ENCODE measurements at places on chromosomes 5 and 9.

GRCh38 chr5:178201927-178202235 is 2.5 kb upstream of the HNRNPAB start:
- DNase-seq = no peak

DNA sequence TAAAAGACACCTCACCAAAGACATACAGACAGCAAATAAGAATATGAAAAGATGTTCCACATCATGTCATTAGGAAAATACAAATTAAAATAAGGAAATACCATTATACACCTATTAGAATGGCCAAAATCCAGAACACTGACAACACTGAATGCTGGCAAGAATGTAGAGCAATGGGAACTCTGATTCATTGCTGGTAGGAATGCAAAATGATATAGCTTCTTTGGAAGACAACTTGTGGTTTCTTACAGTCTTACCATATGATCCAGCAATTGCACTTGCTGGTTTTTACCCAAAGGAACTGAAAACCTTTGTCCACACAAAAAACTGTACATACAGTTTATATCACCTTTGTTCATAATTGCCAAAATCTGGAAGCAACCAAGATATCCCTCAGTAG is 6.5 kb downstream of the TMEM161B start:
- DNase-seq = no peak

GRCh38 chr5:104541141-104541785 is 978.7 kb upstream of the NUDT12 start:
- no peak for DNase-seq

DNA sequence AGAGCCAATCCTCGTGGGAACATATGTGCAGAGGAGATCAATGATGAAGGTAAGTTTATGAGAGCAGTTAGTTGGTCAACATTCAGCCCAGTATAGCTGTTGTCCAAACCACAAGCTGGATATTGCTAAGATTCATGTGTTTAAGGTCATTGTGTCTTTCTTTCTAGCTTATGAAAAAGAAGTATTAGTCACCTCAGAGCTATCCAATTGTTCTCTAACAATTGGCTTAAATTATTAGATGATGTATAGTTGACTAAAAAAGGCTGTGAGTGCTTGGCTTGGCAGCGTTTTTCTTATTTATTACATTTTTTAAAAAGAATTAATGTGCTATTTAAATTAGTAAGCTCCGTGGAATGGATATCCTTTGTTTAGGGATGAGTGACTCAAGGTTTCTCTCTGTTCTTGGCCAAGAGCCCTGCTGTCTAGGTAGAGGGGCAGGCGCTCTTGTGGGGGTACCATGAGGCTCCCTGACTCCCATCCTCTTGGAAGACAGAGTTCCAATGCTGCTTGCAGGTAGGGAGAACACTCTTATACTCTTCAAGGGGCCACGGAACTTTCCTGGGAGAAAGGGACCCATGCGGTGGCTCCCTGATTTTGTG is 487.4 kb downstream of the IRX1 start:
- DNase-seq = no peak

GRCh38 chr5:73969195-73970036 is 343.4 kb downstream of the ARHGEF28 start:
- no peak for DNase-seq

DNA sequence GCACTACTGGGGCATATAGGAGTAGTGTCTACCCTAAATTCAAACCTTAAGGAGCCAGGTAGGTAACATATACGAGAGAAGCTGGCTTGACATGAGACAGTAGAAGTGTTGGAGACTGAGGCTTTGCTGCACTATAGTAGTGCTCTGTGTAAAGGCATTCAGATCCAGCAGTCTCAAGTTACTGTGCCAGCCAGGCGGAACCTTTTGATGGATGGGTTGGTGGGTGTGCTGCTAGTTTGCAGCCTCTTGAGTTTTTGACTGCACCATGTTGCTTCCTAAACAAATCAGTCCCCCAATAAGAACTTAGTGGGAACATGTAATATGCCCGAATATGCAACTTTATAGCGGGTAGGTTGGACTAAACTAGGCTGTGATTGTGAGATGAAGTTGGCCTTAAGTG is 1.5 kb downstream of the CLTA start:
- DNase-seq = peak; percentile 63

GRCh38 chr5:43208658-43209057 is 16.6 kb downstream of the NIM1K start:
- no peak for DNase-seq

GRCh38 chr9:96394832-96395496 is 11.5 kb upstream of the SLC35D2 start:
- no peak for DNase-seq

DNA sequence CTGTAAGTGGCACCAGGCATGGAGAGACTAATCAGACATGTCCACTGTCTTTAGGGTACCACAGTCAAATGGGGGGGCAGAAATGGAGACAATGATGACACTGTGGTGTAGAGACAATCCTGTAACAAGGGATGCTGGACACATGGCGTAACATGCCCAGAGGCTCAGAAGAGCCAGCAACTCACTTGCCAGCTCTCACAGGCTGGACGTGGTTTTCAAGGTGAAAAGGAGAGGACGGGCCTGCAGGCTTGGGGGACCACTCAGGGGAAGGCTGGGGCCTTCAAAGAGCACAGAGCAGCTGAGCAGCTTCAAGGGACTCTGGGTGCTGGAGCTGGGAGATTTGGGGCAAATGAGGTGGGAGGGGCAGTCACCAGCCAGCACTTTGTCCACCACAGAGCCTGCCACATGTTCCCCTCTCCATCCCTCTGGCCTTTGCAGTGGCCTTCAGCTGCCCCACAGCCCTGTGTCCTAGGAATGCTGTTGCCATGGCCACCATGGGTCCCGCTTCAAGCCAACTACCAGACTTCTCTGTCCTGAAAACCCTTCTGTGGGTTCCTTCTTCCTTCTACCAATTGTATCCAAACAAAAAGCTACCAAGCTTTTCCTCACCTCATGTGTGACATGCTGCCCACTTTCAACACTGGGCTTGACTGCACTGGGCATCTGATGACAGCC is 140.4 kb downstream of the GABBR2 start:
- no peak for DNase-seq

DNA sequence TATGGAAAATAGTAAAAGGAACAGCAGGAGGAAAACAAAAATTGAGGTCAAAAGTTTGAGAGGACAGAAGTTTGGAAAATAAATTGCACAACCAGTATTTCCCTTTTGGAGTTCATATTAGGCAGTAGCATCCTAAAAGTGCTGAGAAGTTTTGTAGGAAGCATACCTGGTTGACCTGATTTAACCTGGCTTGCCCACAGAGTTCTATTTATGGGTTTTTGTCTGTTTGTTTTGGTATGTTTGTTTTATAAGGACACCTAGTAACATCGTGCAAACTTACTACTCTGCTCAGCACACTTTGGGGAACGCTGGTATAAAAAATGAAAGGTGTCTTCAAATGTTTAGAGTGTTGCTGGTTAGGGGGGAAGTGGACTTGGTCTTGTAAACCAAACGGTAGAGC is 15.1 kb downstream of the ADRB2 start:
- no peak for DNase-seq

GRCh38 chr5:153404747-153405146 is 85.7 kb upstream of the GRIA1 start:
- DNase-seq = no peak

GRCh38 chr5:87775228-87775627 is 362.5 kb upstream of the CCNH start:
- DNase-seq = no peak

GRCh38 chr9:125233678-125234077 is 7.5 kb downstream of the HSPA5 start:
- DNase-seq = no peak

- no peak for DNase-seq
Observed at GRCh38 chr5:35926389-35927051, 11.9 kb downstream of the CAPSL start.

- no peak for DNase-seq
Observed at GRCh38 chr5:159883522-159883950, 32.7 kb upstream of the ADRA1B start.

DNA sequence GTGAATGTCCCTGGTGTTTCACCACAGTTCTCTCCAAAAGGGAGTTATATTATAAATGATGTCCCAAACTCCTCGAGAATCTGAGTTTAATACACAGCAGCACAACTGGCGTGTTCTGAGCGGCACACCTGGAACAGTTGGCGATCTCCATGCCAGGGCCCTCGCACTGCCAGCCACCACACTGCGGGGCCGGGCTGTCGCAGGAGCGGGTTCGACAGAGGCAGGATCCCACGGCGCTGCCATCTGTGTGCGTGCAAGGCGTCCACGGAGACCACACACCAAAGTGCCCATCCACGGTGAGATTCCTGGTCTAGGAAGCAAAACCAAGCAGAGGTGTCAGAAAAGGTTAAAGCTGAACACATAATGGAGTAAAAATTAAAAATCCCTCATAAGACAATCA is 423.3 kb downstream of the SEMA5A start:
- DNase-seq = no peak

- no peak for DNase-seq
Observed at GRCh38 chr5:158854260-158854783, 245.4 kb downstream of the EBF1 start.

- no peak for DNase-seq
Observed at GRCh38 chr5:172832383-172833315, 1.4 kb upstream of the ERGIC1 start.

DNA sequence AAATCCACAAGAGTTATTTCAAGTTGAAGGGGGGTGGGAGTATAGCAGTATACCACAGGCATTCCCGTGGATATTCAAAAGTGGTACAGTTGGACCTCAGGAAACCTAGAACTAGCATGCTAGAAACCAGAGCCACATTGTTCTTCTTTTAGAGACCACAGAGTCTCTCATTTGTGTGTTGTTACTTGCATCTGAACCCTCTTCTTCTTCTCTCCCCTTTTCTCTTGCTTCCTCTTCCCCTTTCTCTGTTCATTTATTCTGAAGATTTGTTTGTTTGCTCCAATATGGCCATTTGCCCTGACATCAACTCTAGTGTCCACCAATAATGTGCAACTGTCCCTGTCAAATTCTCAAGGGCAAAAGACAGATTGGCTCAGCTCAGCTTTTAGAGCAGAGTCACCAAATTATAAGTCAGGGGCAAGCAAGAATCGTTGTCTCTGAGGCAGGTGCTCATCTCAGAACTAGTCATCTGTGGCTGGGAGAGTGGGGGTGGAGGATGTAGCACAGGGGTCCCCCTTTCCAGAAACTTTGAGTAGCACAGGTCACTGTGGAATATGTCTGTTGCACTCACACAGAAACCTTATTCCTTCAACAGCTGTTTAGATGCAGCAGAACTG is 321.1 kb downstream of the ARRDC3 start:
- DNase-seq = no peak

GRCh38 chr9:130949188-130950038 is 10.4 kb upstream of the FIBCD1 start:
- no peak for DNase-seq

- DNase-seq = no peak
Observed at GRCh38 chr5:175749591-175749990, 91.7 kb downstream of the HRH2 start.

DNA sequence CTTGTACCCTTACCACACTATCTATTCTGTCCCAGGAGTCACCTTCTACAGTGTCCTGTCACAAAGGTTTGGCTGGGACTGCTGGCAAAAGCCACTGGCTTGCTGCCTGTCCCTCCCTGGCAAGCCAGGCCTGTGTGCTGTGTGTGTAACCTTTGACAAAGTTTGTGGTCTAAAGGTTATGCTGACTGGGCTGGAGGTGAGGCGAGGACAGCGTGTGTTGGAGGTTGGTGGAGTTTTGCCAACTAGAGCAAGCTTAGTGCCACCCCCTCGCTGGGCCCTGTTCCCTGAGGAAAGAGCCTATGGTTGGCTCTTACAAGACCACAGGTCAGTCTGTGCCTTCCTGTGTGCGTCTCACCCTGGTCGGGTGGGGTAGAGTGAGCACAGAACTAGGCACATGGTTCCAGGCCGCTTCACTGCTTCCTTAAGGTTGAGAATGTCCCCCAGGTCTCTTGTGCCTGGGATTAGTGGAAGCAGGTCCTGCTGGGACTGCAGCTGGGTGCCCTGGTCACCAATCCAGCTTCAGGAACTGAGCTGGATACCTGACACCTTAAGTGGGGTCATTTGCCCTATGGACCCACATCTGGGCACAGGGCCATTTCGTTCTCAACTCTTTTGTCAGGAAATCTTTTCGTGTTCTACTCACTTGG is 152.2 kb downstream of the GADD45G start:
- no peak for DNase-seq

DNA sequence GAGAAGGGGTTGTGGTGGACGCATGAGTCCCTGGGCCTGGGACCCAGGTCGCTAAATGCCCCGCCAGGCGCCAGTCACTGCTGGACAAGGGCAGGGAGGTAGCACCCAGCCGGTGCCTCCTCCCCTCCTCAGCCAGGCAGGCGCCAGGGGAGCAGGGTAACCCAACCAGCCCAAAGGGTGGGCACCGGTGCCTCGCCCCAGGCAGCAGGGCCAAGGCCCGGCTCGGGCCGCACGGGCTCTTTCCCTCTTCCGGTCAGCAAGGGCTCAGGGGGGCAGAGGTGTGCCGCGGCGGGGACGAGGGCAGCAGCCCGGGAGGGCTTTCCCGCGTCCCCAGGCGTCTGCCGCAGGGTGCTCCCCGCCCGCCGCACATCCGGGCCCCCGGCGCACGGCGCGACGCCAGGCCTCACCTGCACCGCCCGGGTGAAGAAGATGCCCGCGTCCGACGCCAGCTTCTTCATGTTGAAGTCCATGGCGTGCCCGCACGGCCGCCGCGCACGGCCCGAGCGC is 393 bp downstream of the SH3GLB2 start:
- no peak for DNase-seq

DNA sequence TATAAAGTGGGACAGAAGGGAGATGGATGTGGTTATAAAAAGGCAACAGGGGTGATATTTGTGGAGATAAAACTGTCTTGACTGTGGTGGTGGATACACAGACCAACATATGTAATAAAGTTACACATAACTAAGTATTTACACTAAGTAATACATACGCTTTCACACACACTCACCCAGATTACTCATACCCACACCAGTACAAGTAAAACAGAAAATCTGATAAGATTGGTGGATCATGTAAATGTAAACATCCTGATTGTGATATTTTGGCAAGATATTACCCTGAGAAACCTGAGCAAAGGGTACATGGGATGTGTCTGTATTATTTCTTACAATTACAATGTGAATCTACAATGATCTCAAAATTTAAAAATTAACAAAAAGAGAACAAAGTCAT is 53.3 kb upstream of the SLIT3 start:
- DNase-seq = no peak

DNA sequence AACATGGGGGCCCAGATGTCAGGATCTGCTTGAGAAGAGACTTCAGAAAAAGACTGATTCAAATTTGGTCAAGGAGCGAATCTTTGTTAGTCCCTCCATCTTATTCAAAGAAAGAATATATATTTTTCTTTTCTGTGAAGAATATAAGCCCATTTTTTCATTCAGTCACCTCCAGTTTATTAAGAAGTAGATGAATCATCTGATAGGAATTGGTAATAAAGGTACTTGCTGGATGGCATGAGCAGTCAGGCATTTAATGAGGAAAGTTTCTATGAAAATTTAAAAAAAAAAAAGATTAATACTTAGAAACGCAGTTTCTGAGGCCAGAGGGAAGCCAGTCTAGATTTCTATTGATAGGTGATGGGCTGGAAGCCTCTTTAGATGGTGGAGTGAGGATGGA is 373.1 kb upstream of the SMC2 start:
- no peak for DNase-seq

- no peak for DNase-seq
Observed at GRCh38 chr9:79885093-79885857, 313.5 kb downstream of the TLE4 start.

GRCh38 chr9:128160603-128160987 is 530 bp downstream of the BBLN start:
- DNase-seq = no peak
